ENCODE measurements at places on chromosomes 5 and 9.

GRCh38 chr9:18423791-18424531, 50.0 kb upstream of the ADAMTSL1 start:
- DNase-seq = no peak

GRCh38 chr9:24096756-24097155, 270.7 kb upstream of the ELAVL2 start:
- no peak for DNase-seq

DNA sequence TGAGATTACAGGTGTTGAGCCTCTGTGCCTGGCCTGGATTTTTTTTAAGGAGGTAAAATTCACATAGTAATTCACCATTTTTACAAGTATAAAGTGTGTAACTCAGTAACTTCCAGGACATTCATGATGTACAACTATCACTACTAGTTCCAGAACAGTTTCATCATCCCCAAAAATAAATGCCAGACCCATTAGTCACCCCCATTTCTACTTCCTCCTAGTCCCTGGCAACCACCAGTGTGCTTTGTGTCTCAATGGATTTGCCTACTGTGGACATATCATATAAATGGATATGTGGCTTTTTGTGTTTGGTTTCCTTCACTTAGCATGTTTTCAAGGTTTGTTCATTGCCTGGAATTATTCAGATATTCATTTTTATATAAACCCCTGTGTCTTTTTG, 72.5 kb upstream of the PANK3 start:
- DNase-seq = peak; percentile 83

- no peak for DNase-seq
Observed at GRCh38 chr9:115507148-115507547, 389.2 kb upstream of the TNC start.

GRCh38 chr5:105371169-105371568, 1808.6 kb upstream of the NUDT12 start:
- no peak for DNase-seq

DNA sequence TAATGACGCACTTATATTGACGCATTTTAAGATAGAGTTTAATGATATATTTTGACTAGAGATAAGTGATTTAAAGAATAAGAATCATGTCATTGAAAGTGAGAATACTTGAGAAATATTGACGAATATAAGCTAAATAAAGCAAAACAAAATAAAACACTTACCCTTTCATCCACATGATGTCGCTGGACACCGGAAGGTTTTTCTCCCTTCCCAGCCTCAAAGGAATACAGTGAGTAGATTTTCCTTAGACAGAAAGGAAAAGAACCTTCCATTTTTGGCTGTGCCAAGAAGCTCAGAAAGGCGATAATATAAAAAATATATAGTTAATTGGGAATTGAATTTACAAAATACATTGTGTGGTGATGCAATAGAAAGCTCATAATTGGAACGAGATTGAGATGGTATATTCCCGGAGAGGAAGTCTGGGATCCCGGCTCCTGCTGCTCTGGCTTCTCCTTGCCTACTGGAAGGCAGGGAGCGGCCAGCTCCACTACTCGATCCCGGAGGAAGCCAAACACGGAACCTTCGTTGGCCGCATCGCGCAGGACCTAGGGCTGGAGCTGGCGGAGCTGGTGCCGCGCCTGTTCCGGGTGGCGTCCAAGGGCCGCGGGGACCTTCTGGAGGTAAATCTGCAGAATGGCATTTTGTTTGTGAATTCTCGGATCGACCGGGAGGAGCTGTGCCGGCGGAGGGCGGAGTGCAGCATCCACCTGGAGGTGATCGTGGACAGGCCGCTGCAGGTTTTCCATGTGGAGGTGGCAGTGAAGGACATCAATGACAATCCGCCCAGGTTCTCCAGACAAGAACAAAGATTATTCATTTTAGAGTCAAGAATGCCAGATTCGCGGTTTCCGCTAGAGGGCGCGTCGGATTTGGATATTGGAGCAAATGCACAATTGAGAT, at the start of gene PCDHA5:
Gene PCDHA5, plus strand, starts transcription at position 239 of the 906 bp plus-strand sequence.
- DNase-seq = no peak

GRCh38 chr9:113564498-113565237, 101.1 kb downstream of the RGS3 start:
- peak; percentile 66 for DNase-seq

- no peak for DNase-seq
Observed at GRCh38 chr9:131516100-131516499, 13.4 kb downstream of the POMT1 start.

- DNase-seq = peak; percentile 54
Observed at GRCh38 chr5:178206166-178207101, 2.1 kb downstream of the HNRNPAB start.

- no peak for DNase-seq
Observed at GRCh38 chr5:50889790-50890189, 223.4 kb downstream of the PARP8 start.

GRCh38 chr9:3721096-3721495, 195.3 kb upstream of the RFX3 start:
- no peak for DNase-seq

GRCh38 chr5:172436078-172436878, 18.0 kb downstream of the SH3PXD2B start:
- DNase-seq = no peak
